ENCODE measurements at places on chromosomes 5 and 9.

DNA sequence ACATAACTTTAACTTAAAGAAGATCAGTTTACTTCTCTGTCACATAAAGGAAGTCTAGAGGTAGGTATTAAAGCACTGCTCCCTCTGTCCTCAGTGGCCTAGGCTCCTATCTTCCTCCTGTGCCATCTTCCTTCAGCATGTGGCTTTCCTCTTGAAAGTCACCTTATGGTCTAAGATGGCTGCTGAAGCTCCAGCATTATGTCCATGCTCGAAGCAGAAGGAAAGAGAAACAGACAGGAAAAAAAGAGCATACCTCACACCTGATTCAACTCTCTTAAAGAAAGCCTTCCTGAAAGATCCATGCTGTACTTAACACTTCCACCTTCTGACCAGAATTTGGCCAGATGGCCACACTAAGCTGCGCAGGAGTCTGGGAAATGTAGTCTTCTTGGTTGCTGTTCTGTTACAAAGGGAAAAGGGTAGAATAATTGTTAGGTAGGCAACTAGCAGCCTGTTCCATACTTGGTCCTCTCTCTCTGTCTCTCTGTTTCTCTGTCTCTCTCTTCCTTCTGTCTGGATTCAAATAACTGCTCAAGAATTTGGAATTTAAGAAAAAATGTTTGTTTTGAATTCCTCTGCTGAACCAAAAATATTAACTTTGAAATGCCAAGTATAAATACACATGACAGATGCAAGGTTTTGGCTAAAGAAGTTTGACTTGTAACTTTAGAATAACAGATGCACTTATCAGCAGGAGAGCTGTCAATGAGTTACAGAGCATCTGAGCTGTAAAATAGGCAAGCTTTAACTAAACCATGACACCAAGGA lies 16.0 kb downstream of the TMEM174 start:
- DNase-seq, result no peak

DNA sequence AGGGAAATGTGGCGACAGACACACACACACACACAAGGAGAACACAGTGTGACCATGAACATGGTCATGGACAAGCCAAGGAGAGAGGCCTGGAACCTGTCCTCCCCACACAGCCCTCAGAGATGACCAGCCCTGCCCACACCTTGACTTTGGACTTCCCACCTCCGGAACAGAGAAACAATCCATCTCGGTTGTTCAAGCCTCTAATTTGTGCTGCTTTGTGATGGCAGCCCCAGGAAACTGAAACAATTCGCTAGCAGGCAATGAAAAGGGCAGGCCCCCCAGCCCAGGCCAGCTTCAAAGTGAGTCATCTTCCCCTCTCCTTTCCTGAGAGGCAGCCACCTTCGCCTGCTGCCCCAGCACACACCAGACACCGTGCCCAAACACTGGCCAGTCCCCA lies 47.7 kb downstream of the NSUN2 start:
- no peak for DNase-seq

DNA sequence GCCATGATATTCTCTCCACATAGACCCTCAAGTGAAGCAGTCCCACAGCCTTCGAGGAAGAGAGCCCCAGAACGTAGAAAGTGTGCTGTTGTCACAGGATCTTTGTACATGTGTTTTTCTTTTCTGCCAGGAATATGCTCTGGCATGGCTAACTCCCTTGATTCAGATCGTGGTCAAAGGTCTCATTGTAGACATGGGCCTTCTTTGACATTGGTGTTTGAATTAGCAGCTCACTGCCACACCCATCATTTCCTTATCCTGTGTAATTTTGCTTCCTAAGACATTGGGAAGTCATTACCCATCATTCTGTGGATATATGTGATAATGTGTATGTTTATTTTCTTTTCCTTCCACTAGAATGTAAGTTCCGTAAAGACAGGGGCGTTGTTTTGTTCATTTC lies 25.5 kb downstream of the MTRR start:
- no peak for DNase-seq

DNA sequence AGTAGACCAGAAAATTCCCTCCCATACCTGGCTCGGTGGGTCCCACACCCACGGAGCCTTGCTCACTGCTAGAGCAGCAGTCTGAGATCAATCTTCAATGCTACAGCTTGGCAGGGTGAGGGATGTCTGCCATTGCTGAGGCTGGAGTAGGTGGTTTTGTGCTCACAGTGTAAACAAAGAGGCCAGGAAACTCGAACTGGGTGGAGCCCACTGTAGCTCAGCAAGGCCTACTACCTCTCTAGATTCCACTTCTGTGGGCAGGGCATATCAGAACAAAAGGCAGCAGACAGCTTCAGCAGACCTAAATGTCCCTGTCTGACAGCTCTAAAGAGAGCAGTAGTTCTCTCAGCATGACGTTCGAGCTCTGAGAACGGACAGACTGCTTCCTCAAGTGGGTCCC lies 5.6 kb upstream of the GZMA start:
- DNase-seq, result no peak

DNA sequence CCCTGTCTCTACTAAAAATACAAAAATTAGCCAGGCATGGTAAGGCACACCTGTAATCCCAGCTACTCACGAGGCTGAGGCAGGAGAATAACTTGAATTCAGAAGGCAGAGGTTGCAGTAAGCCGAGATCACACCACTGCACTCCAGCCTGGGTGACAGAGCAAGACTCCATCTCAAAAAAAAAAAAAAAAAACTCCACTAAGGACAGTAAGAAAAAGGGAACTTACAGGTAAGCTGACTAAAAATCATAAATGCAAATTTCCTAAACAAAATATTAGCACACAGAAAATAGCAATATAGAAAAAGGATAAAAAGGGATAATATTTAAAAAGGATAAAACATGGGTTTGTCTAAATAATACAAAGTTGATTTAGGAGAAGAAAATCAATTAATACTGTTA lies 27.9 kb upstream of the HNRNPA0 start:
- no peak for DNase-seq

GRCh38 chr9:130186839-130187522 lies 14.8 kb downstream of the NCS1 start:
- DNase-seq, result no peak
